Vagina (tissue), 2 donors: ENCODE measurements at places on chromosomes 16 and 17.

DNA sequence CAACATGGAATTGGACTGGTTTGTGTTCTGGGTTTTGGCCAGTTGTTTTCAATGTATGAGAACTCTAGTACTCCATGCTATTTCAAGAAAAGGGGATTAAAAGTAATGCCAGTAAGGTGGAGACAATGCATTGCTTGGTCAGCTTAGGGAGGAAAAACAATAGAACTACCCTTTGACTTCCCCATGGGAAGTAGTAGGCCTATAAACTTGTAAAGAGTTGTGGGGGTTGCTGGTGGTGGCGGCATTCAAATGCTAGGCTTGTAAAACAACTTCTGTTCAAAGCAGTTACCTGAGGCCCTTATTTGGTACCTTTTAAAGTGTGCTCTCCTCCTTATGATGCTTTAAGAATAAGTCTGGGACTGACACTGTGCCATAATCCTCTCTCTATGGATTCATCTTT lies 9.4 kb downstream of the MAP3K3 start:
- DNase-seq: no peak

DNA sequence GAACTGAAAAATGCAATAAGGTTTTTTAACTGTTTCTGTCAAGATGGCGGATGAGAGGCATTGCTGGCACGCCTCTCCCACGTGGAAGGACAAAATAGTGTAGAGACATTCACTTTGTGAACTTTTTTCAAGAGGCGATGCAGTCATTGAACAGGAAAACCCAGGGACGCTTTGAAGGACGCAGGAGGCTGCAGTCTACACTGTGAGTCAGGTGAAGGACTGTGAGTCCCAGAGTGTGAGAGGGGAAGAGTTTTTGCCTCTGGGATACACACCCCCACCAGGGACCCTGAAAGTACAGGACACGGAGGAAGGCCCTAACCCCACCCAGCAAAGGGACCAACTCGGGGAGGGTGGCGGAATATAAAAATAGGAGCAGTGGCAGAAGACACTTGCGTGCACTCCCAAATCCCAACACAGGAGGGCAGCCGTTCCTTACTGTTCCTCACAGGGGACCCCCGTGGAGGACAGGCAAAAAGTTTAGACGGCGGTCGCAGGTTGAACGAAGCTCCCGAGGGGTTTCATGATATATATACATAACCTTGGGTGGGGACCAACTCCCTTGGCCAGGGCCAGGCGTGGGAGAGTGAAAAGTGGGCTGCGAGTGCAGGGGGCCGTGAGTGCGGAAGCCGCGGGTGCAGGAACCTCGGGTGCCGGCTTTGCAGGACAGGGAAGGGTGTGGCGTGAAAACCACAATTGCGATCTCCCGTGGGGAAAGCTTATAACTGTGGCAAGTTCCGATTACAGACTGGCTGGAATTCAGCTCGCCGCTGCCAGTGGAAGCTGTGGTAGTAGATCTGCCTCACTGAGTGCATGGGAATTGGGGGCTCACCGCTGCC lies 82.0 kb upstream of the ALOX12 start:
- DNase-seq: no peak

GRCh38 chr16:239948-240277 lies 5.3 kb downstream of the FAM234A start:
- no peak for DNase-seq

- no peak for DNase-seq
These were observed 190.2 kb upstream of the TNRC6C start for GRCh38 chr17:77768248-77768852.

DNA sequence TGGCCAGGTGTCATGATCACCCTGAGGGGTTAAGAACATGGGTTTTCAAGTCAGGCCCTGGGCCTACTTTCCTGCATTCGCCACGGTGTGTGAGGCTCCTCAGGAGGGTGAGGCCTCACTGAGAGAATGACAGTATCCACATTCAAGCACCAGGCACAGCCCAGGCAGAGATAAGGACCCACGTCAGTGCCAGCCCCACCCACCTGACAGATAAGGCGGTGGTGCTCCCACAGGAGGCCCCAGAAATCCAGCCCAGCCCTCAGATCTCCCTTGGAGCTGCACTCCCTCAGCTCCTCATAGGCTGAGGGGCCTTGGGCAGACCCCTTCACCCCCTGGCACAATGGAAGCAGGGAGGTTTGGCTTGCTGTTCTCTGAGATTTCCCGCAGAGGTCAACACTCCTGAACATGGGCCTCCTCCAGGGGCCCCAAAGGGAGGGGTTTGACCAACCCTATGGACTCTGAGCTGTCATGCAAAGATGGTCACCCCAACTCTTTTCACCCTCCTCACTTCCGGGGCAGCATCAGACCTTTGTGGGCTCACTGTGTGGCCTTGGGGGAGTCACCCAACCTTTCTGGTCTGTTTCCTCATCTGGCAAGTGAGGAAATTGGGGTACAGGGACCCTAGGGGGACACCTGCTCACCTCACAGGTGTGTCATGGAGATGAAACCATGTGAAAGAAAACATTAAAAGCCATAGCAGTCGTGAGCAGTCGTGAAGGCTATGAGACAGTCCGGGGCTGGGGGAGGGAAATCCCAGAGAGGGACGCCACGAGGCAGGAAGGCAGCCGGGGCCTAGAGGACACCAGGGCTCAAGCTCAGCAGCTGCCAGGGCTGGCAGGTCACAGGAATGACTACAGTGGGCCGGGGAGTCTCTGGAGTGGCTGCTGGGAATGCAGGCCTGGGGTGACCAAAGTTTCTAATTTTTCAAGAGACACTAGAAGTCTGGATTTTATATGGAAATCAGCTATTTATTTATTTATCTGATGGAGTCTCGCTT lies 15.4 kb downstream of the PLLP start:
- no peak for DNase-seq

- no peak for DNase-seq
These were observed 220.8 kb upstream of the MON1B start for GRCh38 chr16:76970087-76970744.

DNA sequence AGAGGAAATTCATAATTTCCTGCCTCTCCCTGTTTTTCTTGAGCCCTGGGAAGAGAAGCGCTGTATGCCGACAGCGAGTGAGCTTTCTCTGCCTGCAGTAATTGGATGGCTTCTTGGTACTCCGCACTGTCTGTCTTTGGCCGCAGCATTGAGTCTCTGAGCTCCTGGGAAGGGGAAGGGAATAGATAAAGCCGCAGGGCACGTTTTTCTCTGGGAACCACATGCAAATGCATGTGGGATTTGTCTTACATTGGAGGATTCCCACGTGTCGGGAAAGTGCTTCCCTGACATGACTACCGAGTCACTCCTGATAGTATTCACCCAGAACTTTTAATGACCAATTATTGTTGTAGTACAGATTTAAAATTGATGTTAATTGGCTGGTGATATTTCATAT lies 385.9 kb downstream of the CPPED1 start:
- no peak for DNase-seq

DNA sequence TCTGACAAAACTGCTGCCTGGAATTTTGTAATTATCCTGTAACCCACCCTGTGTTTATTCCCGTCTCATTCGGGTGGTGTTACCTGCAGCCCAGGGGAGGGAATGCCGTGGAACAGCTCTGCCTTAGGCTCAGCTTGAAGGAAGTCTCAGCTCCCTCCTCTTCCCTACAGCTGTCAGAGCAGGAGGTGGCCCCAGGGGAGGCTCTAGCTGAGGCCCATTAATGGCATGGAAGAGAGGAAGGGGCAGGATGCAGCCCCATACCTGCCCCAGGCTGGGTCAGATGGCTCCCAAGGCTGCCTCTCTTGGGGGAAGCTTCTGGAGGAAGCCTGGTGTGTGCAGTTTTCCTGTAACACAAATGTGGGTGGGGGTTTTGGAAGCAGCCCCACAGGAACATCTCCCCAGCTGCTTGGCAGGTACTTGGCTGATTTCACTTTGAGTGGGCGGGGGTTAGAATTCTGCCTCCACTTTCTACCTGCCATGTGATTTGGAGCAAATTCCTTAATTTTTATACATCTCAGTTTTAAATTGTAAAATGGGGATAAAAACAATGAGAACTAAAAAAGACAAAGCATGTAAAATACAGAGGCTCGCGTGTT lies 103.9 kb downstream of the MGAT5B start:
- DNase-seq: no peak

GRCh38 chr17:73208139-73208827 lies 15.4 kb downstream of the COG1 start:
- no peak for DNase-seq

DNA sequence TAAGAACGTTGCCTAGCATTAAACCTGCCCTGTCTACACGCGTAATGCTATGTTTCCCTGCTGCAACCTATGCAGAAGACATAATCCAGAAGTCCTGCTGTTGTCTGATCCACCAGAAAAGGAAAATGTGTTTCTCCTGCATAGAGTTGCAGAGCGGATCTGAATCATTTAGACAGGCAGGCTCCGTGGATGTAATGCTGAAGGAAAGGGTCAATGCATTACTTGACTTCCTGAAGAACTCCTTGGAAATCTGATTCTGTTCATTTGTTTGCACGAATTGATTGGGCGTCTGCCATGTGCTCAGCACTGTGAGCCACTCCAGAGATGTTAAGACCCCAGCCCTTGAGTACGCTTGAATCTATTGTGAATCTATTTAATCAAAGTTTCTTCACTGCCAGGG lies 83.4 kb downstream of the FOXL1 start:
- no peak for DNase-seq

- DNase-seq: no peak
These were observed 112.1 kb downstream of the BANP start for GRCh38 chr16:88063211-88063773.

DNA sequence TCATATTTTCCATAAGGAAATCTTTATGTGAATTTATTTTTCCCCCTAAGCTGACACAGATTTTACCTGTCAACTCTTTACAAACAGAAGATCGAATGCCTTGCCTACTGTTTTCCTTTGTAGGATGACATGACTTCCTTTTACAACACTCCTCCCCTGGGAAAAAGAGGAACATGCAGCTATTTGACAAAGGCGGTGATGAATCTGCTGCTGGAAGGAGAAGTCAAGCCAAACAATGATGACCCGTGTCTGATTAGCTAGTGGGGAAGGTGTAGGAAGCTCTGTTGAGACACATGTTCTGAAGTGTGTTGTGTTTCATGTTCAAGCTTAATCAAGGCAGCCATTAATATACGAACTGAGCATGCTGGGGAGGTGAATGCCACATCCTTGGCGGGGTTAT lies 238.0 kb downstream of the PHKB start:
- no peak for DNase-seq

GRCh38 chr17:58665946-58666857 lies 25.6 kb downstream of the TEX14 start:
- DNase-seq: no peak

DNA sequence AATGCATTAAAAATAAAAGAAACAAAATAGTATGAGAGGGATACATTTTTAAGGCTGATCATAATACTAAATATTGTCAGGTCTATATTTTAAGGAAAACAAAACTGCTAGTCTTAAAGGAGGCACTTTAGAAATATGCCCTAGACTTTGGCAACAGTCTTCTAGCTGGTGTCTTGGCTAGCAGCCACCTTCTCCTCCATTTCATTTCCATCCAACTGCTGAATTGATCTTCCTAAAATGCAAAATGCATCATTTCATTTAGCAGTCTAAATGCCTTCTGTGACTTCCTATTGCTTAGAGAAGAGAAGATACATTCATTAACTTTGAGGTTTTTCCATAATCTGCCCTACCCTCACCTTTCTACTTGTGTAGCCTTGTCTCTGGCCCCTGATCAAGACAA lies 1404.1 kb downstream of the CDH11 start:
- DNase-seq: no peak
